ENCODE measurements at places on chromosomes 12 and 14.

- DNase-seq = no peak
Observed at GRCh38 chr12:122129131-122129530, 44.9 kb downstream of the IL31 start.

- DNase-seq = peak; percentile 97
Observed at GRCh38 chr12:120445911-120446843, at the start of the genes GATC and TRIAP1. Gene GATC, plus strand, starts transcription at chr12:120446444. Its CDS starts 37 bp downstream, at chr12:120446481. Gene TRIAP1, minus strand, starts transcription at chr12:120446384. Its CDS starts 12 bp downstream, at chr12:120446372.

DNA sequence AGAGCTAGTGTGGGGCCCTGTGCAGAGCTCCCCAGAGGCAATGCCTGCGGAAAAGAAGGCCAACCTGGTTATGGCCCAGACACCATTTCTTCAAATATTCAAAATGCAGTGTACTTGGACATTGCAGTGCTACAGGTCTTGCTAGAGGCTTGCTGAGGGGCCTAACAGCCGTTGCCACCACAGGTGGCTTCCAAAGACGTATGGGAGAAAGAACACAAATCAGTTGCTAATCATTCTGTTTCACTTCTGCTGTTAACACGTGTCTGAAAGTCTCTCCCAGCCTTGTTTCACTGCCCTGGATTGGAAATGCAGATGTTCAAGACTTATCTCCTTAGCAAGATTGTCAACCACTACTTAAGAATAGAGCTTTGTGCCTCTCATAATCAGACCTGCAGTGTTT lies 925.9 kb downstream of the GALC start:
- DNase-seq = no peak

GRCh38 chr14:65492266-65492665 lies 79.7 kb downstream of the FUT8 start:
- peak; percentile 36 for DNase-seq

GRCh38 chr14:77707355-77707723 lies 484 bp downstream of the ALKBH1 start:
- peak; percentile 56 for DNase-seq

DNA sequence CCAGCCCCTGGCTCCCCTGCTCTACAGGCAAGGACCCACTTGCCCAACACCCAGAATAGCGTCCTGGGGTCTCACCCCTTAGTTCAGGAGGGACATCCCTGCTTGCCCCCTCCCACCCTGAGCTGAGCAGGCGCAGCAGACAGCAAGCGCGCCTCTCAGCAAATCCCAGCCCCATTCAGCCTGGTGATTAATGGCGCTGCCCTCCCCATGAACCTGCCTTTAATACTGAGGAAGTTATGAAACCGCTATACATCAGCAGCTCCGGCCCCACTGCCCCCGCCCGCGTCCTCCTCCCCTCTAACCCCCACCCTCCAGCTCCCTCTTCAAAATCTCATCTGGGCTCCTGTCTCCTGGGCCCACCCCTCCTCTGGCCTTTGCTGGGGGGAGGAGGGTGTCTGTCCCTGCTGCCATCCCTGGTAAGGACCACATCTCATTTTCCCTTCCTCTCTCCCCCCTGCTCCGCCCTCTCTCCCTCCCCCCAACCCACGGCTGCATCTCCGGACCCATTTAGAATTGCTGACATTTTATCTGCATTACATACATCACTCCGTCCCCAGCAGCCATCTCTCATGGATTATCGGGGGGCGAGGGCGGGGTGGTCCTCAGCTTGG lies 7.1 kb upstream of the SMUG1 start:
- DNase-seq = peak; percentile 90

GRCh38 chr12:56028511-56029165 lies 7.8 kb downstream of the IKZF4 start:
- DNase-seq = no peak

Data from NB4 (cell line).